ENCODE measurements at places on chromosomes 7 and 10.

DNA sequence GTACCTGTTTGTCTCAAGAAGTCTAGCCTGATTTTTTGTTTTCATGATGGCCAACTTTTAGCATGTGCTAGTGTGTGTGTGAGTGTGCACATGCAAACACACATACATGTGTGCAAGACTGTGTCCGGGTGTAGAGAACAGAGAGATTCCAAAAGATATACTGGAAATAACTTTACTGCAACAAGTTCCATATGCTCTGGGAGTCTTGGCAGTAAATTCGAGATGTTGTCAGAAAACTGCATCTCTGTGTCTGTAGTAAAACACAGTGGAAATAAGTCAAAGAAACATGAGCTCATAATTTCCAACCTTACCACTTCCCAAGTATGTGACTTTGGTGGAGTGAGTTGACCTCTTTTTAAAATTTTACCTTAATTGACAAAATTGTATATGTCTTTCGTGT is 950.8 kb upstream of the C7orf33 start:
- no peak for DNase-seq

GRCh38 chr10:103727546-103727963 is 127.8 kb downstream of the SH3PXD2A start:
- DNase-seq, result no peak

GRCh38 chr7:2477447-2478398 is 1.5 kb upstream of the GRIFIN start:
- DNase-seq, result peak; percentile 63

- DNase-seq, result no peak
Observed at GRCh38 chr10:58546722-58547445, 34.2 kb downstream of the BICC1 start.

- DNase-seq, result no peak
Observed at GRCh38 chr10:32131388-32131787, 75.2 kb upstream of the KIF5B start.

GRCh38 chr7:102873470-102874165 is 39.2 kb upstream of the LRRC17 start:
- DNase-seq, result no peak

Data from naive B cell (primary cell).